Stimulated activated CD4-positive, alpha-beta T cell treated with anti-CD3 and anti-CD28 coated beads, Interleukin-2, amount 100 ng/mL, for 24 hours (primary cell): ENCODE measurements at places on chromosomes 13 and 19.
A peak's percentile ranks its signal among the peaks of the same experiment; 100 is the strongest.

DNA sequence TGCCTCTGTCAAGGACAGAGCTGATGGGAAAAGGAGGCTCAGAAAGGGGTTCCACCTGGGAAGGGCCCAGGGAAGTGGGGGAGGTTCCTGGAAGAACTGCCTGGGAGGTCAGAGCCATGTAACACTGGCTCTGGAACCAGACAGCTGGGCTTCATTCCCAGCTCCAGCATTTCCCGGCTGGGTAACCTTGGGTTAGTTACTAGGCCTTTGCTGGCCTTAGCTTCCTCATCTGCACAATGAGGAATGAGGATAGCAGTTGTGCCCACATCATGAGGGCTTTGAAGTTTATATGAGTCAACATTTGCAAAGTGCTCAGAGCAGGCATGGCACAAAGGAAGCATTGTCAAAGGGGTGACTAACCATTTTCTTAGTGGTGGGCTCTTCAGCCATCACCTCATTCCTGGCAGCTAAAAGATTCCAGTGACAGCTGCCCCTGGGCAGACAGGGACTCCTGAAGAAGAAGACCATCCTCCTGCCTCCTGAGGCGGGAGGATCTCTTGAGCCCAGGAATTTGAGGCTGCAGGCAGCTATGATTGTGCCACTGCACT is 1.7 kb upstream of the DNAJB1 start:
- no peak for DNase-seq

DNA sequence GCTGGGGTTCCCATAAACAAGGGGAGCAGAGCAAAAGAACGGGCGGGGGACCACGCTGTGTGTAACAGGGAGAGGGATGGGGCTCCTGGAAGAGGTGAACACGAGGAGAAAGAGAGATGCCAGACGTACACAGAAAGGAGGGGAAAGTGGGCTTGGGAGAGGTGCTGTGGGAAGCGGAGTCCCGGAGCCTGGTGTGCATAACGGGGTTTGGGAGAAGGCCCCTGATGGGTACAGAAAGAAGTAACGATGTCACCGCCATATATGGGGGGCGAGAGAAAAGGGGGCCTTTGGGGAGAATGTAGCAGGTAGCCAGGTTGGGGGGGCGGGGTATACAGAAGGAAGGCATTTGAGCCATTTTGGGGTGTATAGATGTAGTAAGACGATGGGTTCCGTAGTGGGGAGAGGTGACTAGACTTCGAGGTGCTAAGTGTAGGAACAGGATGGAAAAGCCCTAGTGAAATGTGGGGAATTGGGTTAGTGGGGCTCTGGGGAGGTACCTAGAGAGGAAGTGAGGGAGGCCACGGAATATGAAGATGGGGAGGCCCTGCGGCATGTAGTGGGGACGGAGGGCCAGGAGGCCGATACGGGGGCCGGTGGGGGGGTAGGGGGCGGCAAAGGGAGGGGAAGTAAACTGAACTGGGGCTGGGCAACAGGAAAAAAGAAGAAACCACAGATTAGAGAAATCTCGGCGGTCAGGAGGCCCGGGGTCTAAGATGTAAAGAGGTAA is 787 bp downstream of the ZNF580 start:
- DNase-seq: peak; percentile 51

DNA sequence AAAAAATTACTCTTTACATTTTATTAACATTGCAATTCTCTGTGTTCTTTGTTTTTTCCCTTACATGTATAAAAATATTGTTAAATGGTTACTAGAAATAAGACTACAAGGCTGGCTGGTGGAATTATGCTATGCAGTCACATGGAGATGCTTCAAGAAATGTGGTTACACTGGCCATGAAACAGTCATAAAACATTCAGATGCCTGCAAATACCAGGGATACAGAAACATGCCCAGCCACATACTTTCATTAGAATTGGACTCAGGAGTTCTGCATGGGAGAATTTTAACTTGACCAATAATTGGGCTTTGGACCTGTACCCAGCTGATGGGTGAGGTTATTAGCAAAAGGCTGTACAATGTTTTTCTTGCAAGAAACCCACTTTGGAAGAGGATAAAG is 1407.7 kb upstream of the SLC10A2 start:
- DNase-seq: no peak

DNA sequence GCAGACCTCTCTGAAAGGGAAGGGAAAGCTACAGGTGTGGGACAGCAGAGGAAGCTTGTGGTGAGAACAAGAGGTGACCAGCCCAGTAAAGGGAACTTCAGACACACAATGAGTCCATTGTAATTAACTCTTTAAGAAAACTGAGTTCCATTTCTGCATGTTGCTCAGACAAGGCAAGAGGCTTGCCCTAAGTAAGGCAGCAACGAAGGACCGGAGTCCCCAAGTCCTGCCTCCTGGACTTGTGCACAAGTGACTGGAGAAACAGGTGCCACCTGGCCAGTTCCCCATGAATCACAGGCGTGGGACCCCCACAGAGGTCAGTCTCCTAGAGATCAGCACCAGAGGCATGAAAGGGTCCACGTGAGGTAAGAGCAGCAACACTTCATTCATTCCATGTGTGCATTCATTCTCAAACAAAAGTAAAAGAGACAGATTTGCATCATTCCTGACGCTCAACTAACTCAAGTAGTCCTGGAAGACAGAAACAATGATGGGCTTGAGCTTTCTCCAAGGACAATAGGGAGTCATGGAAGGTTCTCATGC is 14.7 kb upstream of the SIGLEC6 start:
- DNase-seq: no peak

GRCh38 chr19:3440082-3440481 is 40.2 kb downstream of the SMIM24 start:
- peak; percentile 68 for DNase-seq

- peak; percentile 80 for DNase-seq
These were observed 5.8 kb upstream of the FCGRT start for GRCh38 chr19:49506575-49507105.

DNA sequence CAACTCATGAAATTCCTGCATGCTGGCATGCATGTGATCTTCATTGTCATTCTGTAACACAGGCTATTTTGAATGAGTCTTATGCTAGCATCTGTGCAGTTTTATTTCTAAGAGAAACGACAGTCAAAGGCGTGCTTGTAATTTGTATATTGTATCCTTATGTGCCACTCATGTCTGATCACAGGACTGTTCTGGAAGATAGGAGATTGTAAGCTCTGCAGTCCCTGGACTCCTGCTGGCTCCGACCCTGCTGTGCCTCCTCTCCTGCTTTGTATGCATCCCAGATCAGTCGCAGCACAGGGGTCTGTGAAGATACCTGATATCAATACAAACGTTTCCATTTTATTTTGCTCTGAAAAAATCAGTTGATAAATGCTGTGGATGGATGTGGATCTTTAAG is 653.1 kb downstream of the LIG4 start:
- no peak for DNase-seq

DNA sequence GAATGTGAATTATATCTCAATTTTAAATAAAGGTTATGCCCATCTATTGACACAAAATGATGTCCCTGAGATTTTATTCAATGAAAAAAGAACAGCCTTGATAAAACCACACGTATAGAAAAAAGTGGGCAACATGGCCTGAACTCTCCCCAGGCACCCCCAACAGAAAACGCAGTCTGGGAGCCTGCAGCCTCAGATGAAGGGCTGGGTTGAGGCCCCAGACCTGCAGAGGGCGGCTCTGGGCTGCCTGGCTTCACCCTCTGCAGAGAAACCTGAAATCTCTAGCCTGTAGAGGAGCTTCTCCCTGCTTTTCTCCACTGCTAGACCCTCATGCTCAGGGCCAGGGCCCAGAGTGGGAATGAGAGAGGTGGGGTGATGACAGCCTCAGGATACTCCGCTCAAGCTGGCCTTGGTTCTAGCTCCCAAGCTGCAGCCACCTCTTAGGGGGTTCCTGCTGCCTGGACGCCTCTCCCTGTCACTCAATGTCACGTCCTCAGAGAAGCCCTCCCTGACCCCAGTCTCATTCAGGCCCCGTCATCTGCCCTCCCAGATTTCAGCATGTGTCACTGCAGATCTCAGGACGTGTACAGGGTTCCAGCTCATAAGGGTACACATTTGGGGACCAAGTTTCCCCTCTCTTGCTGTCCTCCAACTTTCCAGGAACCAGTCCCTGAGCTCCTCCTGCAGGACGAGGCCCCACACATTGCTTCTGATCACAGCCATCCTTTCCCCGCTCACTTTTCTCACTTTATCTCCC is 1.8 kb downstream of the MBD3 start:
- DNase-seq: peak; percentile 41

GRCh38 chr19:10766049-10766623 is 48.3 kb downstream of the DNM2 start:
- DNase-seq: no peak
